ENCODE measurements at places on chromosomes 5 and 9.

DNA sequence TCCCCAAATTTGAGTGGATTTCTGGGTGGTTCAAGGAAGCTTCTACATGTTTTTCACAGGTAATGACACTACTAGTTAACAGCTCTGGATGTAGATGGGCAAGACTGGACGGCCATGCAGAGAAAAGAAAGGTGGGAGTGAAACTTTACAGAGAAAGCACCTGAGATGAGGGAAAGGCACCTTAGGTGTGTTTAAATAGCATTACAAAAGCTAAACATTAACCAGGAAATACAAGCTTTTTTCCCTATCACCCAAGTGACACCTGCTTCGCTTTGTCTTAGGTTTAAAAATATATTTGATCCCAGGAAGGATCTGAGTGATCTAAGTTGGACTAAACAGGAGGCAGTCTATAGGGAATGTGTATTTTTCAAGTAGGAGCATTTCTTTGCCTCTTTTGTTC lies 8.3 kb downstream of the C9orf152 start:
- no peak for DNase-seq

DNA sequence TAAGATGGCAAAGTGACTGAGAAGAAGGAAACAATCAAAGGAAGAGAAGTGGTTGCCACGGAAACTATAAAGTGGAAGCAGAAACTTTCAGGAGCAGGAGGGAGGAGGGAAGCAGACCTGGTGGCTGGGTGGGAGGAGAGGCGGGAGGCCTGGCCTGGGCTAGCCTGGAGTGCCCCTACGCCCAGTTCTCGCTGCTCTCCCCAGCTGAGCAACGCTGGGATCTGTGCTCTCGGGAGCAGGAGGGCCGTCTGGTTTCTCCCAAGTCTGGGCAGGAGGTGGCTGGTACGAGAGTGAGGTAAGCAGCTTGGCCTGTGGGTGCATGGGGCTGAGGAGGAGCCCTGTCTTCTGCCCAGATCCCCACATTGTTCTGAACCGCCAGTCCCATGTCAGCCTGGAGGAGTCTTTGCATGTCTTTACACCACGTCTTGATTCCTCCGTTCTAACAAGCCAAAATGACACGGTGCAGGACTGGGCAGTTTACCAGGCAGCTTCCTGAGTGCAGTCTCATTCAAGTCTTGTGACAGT lies 15.0 kb upstream of the DAB2IP start:
- no peak for DNase-seq

DNA sequence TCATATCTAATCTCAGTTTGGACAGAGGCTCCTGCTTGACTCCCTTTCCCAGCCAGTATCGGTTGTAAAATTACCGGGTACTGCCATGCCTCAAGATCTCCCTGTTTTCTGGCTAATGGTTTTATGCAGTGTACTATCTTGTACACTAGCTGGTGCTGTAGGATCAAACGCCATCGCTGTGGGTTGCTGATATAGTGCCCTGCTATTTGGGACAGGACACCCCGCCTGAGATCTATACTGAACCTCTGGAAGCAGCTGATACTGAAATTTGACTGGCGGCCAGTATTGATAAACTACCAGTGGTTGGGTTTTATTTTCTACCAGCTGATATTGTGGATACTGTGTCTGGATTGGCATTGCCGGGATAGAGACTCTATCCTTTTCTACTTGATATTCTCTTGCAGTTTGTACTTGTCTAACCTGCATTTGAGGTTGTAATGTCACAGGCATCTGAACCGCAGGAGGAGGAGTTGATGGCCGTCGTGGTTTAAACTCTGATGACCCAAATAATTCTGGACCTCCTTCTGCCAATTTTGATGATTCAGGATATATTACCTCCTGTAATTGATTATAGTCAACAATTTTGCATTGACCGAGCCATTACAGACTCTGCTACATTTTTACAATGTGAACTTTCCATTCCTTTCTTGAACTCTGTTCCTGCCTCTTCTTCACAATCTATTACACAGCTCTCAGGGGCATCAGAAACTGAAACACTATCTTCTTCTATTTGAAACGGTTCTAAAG lies 112.5 kb upstream of the LARP1 start:
- DNase-seq = peak; percentile 22

- no peak for DNase-seq
These were observed 49.6 kb upstream of the LMX1B start for GRCh38 chr9:126564128-126564527.

GRCh38 chr9:72440378-72440777 lies 75.4 kb upstream of the ZFAND5 start:
- DNase-seq = no peak

- DNase-seq = no peak
These were observed 261.2 kb upstream of the PIK3R1 start for GRCh38 chr5:67954351-67954750.

GRCh38 chr5:141570655-141571054 lies 48.1 kb downstream of the DIAPH1 start:
- DNase-seq = no peak

GRCh38 chr5:116534964-116535651 lies 39.5 kb downstream of the SEMA6A start:
- no peak for DNase-seq

DNA sequence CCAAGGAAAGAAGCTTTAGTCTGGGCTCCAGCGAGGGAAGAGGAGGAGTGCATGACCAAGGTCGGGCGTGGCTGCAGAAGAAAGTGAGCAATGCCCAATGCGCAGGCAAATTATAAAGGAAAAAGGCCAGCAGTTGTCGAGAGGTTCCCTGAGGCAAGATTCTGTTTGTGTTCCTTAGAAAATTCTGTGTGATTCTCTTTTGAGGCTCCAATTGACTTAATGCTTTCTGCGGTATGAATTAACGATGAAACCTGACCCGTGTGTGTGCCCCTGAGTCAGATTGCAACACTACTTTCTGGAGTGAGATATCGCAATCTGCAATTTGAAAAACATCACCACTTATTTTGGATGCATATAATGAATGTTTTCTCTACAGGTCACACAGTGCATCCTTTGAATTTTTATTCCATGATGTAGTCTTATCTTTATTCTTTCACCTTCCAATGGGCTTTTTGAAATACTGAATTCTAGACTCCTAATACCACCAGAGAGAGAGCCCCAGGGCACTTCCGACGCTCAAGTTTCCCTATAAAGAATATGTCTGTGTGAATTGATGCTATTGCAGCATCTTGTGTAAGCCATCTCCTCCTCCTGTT lies 117.9 kb upstream of the IL6ST start:
- DNase-seq = peak; percentile 55

GRCh38 chr5:84830265-84830664 lies 445.6 kb upstream of the EDIL3 start:
- DNase-seq = no peak

GRCh38 chr9:95507464-95508241 lies 9.1 kb downstream of the PTCH1 start:
- no peak for DNase-seq

- DNase-seq = no peak
These were observed 120.4 kb downstream of the EBF1 start for GRCh38 chr5:158979290-158979689.

DNA sequence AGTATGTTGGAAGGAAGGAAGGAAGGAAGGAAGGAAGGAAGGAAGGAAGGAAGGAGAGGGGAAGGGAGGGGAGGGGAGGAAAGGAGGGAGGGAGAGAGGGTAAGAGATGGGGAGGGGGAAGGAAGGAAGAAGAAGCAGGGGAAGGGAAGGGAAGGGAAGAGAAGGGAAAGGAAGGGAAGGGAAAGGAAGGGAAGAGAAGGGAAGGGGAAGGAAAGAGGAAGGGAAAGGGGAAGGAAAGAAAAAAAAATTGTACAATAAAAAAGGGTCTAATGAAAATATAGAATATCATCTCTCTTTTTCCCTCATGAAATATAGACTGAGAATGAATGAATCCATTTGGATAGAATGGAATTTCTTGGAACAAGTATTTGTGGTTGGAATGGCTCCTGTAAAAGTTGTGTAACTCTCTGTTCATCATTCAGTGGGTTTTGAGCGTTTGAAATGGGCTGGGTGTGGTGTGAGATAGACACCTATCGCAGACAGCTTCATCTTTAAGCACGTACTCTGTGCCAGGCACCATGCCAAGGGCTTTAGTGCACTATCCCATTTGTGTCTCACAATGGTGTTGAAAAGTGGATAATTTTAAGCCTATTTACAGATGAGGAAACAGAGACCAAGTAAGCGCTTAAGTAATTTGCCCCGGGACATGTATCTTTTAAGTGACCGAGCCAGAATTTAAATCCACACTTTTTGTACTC lies 11.6 kb upstream of the PAPPA start:
- DNase-seq = no peak

DNA sequence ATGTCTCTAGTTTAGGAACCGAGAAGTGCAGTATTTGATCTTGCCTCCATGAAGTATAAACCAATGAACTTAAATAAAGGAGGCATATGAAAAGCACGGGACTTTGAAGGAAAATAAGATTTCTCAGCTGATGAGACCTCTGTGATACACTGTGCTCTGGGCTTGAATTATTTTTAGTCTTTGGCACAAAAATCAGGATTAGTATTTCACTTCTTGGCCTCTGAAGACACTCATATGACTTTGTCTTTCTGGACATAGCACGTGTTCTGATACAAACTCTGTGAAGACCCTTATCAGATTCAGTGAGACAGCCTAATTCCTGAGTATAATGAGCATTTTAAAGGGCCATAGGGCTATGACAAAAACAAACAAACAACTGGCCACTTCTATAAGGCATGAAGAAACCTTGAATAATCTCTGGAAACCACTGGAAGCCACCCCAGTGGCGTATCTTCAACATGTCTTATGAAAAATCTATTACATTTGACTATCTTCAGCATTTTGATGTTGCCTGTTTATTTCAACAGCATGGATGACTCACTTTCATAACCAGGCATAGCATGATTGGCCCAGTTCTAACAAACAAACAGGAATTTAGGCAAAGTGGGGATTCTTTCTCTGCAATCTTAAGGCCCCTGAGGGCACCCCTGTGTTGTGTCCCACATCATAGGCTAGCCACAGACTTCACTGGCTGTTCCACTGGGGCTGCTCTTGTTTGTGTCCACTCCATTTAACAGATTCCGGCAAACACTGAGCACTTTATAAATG lies 90.3 kb upstream of the ZNF462 start:
- DNase-seq = no peak

DNA sequence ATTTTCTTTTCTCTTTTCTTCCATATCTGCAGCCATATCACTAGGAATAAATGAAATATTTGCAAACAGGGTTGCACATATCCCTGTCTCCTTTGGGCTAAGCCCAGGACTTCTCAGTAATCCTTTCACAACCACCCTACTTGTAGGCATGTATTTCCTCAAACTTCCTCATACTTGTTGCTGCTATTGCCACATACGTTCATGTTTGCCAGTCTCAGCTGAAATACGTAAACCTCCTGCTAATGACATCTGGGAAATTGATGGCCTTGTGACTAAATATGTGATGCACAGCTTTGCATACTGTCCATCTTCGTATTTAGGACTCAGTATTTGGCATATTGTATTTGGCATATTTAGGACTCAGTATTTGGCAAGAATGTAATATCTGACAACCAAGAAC lies 224.6 kb downstream of the PLK2 start:
- DNase-seq = no peak

DNA sequence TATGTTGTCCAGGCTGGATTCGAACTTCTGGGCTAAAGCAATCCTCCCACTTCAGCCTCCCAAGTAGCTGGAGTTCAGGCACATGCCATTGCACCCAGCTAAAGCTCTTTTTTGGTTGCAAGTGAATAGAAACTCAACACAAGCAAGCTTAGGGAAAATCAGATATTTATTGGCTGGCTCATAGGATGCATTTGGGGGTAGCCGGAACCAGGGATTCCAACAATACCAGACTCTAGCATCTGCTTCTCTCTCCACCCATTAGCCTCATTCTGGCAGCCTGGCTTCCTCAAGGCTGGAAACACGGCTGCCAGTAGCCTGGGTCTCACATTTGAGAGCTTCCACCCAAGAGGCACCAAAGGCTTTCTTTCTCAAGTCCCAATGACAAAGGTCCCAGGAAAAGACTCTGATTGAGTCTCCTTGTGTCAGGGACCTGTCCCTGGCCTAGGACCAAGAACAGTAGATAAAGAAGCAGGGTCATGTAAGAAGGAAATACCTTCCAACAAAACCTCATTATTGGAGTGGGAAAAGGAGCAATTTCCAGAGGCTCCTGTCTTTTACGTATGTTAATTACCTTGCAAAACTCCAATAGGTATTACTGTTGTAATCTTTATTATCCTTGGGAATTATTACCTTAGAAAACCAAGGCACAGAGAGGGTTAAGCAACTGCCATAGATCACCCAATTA lies 23.0 kb upstream of the B4GALT1 start:
- DNase-seq = no peak

GRCh38 chr9:121439711-121440664 lies 59.7 kb downstream of the GGTA1 start:
- no peak for DNase-seq

DNA sequence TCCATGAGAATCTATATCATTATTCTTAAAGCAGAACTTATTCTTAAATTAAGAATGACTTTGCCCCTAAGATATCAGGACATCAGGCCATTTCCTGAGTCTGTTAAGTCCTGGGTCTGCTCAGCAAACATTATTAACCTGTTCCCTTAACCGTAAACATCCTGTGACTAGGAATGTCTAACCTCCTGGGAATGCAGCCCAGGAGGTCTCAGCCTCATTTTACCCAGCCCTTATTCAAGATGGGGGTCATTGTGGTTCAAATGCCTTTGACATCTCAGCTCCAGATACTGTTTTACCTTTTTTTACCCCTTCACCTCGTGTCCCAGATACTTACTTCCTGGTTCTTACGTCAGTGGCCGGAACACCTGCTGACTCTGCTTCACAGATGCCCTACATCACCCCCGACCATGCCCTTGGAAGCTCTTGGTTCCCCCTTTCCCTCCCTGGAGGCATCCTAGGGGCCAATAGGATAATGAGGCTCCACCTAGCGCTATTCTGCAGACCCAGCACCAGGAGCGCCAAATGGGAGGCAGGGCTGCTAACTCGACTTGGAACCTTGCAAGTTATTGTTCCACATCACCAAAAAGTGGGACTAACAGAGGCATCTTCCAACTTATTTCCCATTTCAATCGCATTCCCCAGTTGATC lies 182.5 kb downstream of the MED10 start:
- DNase-seq = no peak

GRCh38 chr5:80165452-80165851 lies 90.4 kb downstream of the SERINC5 start:
- no peak for DNase-seq

GRCh38 chr9:37083654-37084053 lies 36.7 kb upstream of the ZCCHC7 start:
- DNase-seq = no peak

DNA sequence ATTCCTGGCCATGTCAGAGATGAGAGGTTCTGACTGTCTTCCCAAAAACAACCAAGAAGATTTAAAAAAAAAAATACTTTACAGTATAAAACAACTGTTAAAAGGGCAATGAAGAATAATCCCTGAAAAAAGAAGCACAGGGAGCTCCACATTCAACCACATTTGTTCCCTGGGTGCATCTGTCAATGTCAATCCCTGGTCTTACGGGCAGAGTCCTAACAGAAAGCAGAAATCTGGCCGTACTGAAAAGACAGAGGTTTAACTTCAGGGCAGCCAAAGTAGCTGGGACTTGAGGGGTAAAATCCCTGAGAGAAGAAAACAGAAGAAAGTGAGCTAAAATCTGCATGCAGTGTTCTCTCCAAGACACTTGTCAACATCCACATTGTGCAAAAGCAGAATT lies 76.6 kb downstream of the RICTOR start:
- no peak for DNase-seq

GRCh38 chr9:5563417-5563815 lies 53.1 kb downstream of the PDCD1LG2 start:
- DNase-seq = no peak

- no peak for DNase-seq
These were observed 99.3 kb upstream of the ZNF366 start for GRCh38 chr5:72606525-72606924.

GRCh38 chr9:97367729-97368128 lies 44.2 kb upstream of the TDRD7 start:
- DNase-seq = no peak

- DNase-seq = no peak
These were observed 44.1 kb downstream of the TJP2 start for GRCh38 chr9:69218166-69218565.
